LoVo (cell line): ENCODE measurements at places on chromosomes 5 and 9.
A peak's percentile ranks its signal among the peaks of the same experiment; 100 is the strongest.

GRCh38 chr9:17135295-17136160, 688 bp downstream of the CNTLN start:
- DNase-seq: peak; percentile 34

- no peak for DNase-seq
Measured at GRCh38 chr5:18394443-18394804, 760.2 kb downstream of the TAF11L14 start.

DNA sequence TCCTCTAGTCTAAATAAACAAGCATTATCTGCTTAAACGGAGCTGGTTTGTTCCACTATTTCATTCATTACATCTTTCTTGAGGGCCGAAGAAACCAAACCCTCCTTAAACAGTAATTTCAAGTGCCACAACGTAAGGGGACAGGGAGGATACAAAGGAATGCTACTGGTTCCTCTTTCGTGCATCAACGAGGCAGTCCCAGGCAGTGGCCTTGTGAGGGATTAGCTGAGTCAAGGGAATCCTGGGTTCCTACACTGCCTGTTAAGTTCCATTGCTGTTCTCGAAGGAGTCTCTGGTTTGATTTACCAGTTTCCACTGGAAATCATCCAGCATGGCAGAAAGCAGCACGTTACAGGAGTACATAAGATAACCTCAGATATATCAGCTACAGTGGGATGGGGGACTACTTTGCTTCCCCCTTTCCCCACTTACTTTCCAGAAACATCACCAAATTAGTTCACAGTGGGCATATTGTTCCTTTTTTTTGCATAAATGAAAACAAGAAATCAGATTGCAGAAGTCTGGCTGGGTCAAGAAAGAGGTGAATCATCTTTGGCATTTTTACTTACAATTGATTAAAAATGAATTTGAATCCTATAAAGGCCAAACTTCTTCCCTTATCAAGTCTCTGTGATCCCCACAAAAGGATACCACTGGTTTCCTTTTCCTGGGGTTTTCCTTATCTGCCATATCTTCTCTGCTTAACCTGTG, 2.5 kb upstream of the RANBP3L start:
- DNase-seq: no peak

DNA sequence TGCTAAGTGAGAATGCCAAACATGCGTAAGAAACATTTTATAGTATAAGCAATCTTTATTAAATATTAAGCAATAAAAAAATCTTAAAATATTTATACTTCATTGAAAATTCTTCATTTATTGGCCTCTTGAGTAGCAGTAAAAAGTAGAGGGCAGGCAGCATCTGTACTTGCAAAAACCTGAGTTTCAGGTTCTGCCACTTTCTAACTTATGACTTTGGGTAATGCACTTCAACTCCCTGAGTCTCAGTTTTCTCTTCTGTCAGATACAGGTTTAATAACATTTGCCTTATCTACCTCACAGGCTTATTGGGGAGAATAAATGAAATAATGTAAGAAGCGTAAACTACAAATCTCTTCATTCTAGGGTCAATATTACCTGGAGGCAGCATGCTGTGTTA, 19.8 kb upstream of the MCTP1 start:
- no peak for DNase-seq

DNA sequence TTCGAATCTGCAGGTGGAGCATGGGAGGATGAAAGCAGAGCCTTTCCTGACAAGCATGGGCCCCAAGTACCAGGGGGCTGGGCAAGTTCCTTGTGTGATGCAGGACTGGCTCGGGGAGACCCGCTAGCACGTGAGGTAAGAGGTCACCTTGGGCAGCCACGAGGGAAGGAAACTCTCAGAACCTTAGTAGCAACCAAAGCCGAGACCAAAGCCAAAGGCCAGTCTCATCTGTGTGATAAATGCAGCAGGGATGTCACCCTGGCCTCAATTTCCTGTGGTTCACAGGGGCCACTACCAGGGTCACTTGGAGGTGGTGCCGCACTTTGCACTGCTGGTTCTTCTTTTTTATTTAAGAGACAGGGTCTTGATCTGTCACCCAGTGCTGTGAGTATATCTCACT, 39.5 kb downstream of the PRRT1B start:
- DNase-seq: no peak

DNA sequence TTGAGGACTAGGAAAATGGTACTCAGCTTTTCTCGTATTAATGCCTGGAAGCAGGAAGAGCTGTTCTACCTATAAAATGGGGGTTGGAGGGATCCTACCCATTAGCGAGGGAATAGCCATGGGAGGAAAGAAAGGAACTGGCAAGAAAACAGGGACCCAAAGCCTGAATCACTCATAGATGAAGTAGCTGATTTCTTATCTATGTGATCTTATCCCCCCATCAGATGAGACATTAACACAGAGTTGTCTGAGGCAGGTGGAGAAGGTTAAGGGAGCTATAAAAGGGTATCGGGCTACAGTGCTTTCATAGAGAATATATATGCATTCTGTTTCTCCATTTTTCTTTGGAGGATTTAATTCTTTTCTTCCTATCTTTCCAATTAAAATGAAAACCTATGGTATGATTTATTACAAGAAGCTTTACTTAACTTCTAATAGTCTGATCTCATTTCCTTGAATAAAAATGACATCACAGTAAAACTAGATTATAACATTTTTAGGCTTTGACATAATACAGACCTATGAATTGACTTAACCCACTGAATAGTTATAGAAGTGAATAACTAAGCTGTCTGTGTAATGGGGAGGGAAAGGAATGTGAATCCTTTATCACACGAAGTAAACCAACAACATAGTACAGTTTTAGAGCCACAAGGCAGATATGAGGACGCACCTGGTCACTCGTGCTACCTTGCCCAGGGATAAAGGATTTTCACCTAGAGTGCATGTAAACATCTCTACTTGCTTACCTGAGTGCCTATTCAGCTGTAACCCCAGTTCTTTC, 39.0 kb downstream of the IQGAP2 start:
- no peak for DNase-seq

DNA sequence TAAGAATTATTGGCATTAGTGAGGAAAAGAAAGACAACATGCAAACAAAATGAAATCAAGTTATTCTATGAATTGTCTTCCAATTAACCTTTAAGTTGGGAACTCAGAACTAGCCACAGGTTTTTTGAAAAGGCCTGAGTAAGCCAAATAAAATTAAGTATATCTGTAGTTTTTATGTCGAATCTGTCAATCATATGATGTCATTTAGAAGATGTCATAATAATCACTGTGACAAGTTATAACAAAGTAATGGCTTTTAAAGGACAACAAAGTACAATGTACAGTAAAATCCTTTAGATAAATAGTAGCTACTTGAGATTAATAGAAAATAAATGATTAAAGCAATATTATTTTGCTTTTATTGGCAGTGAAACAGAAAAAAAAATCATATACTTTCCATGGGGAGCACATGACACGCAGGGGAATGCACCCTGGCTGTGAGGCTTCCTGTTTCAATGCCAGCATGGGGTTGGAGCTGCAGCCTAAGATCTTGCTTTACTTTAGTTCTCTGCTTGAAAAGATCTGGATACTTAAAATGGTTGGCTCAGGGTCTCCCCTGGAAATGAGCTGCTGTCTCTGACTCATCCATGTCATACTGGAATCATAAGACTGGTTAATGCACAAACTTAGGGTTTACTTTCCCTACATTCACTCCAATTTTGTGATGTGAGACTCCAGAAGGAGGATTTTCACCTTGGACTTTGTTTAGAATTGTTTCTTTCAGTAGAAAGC, 284.3 kb downstream of the TAF11L14 start:
- DNase-seq: no peak

DNA sequence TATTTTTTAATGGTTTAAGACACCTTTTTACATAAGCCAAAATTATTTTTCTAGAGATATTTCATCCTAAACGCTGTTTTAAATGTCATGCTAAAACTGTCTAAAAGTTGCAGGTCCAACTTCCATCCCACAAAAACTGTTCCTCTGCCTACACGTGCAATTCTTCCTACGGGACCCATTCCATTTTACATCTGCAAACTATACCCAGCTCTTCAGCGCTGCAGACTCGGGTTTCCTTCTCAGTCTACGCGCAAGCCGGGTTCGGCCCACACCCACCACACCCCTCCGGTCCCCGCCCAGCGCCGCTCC, 8.7 kb downstream of the RANBP6 start:
- DNase-seq: no peak

GRCh38 chr9:33168941-33169544, 1.9 kb upstream of the B4GALT1 start:
- no peak for DNase-seq

DNA sequence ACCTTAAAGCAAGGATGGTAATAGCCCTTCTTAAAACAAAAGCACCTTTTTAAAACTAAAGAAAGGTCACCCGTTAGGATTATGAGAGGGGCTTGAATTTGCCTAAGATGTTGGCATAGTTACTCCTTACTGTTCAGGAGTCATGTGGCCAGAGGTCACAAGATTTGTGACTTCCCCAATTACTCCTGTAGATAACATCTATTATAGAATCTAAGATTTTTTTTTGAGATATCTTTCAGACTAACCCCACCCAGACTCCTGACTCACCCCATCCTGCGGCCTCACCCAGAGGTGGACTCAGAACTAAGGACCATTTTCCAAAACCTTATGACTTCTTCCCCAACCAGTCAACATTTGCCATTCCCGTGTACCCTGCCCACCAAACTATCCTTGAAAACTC, 2.4 kb downstream of the CD180 start:
- DNase-seq: no peak

DNA sequence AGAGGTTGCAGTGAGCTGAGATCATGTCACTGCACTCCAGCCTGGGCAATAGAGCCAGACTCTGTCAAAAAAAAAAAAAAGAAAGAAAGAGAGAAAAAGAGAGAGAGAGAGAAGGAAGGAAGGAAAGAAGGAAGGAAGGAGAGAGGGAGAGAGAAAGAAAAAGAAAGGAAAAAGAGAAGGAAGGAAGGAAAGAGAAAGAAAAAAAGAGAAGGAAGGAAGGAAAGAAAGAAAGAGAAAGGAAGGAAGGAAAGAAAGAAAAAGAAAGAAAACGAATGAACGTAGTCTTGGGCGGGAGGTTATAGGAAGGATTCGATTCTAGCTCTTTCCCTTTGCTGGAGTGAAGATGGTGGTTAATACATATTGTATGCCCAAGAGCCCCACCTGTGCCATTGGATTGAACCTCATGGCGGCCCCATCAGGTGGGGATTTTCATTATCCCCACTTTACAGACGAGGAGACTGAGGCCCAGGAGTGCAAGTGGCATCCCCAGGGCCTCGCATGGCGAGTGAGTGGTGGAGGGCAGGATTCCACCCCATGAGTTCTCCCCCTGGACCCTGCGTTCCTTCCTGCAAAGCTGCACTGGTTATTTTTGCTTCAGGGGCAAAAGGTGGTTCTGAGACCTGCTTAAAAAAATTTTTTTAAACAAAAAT, 80.9 kb upstream of the ASS1 start:
- DNase-seq: no peak

DNA sequence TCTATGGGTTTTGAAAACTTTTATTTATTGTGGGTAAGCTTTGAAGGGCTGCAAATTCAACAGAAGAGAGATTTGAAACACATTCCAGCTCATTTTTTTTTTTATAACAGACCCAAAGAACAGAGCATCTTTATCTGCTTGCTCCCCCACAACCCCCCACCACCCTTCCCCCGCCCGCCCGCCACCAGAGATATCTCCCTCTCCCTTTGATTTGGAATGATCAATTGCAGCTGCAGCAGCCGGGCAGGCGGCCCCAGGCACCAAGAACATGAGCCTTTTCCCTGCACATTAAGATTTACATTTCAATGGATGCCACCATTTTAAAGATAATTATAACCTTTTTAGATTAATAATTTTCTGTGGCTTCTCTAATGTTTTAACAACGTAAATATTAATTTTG, 510.9 kb downstream of the ZNF608 start:
- no peak for DNase-seq

DNA sequence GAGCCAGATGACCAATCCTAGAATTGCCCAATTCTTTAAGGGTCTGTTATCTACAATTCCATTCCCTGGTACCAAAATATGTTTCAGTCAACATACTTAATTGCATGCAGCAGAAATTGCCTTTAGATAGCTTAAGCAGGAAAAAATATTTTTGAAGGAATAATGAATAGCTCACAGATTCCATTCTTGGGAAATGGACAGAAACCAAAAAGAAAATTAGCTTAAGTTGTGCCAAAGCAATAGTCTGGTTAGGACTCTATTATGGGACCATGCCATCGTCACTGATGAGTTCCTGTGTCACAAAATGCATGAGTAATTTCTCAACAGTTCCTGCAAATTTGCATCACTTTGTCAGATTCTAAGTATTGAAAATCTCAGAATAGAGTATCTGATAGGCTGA, 12.3 kb downstream of the ACTBL2 start:
- no peak for DNase-seq

DNA sequence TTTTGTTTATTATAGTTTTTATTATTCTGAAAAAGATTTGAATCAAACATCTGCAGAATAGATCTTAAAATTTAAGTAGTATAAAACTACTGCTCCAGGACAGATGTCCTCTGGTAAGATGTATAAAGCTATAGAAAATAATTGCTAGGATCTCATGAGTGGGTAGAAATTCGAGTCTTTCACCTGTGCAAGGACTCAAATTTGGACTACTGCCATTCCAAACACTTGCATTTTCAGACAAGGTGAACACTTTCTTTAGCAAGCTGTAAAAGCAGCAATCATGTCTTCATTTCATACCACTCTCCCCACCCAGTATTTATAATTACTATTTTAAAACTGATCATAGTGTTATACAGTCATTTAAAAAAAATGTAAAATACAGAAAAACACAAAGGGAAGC, 20.7 kb downstream of the SKP2 start:
- no peak for DNase-seq

DNA sequence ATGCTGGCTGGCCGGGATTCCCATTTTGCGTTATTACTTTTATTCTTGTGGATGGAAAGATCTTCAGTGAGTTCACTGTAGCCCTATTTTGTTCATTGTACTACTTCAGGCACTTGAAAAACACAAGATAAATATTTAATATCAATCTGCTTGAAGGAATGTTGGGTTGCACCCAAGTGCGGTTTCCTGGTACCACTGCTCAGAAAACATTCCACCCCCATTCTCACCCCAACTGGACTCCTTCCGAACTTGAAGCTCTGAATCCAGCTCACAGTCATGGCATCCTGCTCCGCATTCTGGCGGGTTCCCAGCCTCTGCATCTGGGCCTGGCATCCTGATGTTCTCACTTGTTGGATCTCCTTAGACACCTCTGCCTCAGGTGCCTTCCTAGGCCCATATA, 103.2 kb downstream of the CFAP90 start:
- no peak for DNase-seq

DNA sequence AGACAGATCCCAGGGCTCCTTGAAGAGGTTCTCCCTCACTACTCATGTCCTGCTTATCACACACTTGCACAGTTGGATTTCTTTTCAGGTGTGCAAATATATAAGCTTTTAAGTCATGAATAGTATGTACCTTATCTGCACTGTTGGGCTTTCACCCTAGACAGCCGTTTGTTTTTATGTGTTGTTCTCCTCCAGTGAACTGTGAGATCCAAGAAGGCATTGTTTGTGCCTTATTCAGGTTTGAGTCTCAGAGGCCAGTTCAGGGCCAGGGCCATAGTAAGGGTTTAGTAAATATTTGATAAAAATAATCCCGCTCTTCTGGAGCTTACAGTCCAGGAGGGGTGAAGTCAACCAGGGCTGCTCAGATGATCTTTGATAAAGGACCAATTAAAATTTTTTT, 480.0 kb downstream of the TMEM38B start:
- no peak for DNase-seq
